Colonic mucosa (tissue), 4 donors: ENCODE measurements at places on chromosomes 13 and 19. TPM values are rescaled to one million over a fixed set of nuclear protein-coding genes. Genes with fewer than 3 reads are reported as not detected.

DNA sequence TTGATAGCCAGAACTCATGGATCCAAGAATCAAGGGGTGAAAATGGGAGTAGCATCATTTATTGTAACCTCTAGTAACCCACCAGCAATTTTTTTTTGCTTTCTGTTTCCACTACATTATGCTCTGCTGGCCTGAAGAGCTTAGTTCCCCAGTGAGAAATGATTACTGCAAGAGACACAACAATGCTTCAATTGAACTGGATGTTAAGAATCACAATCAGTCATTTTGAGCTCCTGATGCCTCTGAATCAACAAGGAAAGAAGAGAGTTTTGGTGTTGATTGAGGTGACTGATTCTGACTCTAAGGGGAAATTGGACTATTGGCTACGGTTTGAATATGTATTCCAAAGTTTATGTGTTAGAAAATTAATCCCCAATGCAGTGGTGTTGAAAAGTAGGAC, 1084.4 kb downstream of the SLITRK1 start:
- DNase-seq: no peak

GRCh38 chr13:61777271-61777670, 361.6 kb upstream of the PCDH20 start:
- DNase-seq: no peak

DNA sequence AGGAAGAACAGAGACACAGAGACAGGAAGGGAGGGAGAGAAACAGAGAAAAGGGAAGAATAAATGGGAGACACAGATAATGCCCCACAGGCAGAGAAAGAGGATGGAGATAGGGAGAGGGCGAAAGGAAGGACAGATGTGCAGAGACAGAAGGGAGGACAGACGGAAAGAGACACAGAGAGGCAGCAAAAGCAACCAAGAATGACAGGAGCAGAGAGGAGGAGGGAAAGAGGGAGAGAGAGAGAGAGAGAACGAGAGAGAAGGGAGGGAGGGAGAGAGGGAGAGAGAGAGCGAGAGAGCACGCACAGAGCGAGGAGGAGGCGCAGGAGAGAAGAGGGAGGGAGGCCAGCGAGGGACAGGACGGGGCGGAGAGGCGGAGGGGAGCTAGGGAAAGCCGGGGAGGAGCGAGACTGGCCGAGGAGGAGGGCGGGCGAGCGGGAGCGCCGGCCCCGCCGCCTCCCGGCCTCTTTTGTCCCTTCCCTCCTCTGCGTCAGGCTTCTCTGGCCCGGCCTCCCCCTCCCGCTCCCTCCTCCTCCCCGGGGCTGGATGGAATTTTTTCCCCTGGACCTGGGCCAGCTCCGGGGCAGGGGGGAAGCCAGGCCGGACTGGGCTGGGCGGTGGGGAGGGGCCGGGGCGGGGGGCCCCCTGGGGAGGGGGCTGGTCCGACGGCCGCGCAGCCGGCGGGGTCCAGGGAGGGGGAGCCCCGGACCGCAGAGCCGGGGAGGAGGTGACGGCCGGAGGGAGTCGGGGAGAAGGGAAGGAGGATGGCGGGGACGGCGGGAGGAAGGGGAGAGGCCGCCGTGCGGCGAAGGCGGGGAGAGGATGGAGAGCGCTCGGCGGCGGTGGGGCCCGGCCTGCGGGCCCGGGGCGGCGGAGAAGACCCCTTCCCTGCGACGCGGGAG, 4.2 kb upstream of the SPACA6 start:
- DNase-seq: peak; percentile 82

DNA sequence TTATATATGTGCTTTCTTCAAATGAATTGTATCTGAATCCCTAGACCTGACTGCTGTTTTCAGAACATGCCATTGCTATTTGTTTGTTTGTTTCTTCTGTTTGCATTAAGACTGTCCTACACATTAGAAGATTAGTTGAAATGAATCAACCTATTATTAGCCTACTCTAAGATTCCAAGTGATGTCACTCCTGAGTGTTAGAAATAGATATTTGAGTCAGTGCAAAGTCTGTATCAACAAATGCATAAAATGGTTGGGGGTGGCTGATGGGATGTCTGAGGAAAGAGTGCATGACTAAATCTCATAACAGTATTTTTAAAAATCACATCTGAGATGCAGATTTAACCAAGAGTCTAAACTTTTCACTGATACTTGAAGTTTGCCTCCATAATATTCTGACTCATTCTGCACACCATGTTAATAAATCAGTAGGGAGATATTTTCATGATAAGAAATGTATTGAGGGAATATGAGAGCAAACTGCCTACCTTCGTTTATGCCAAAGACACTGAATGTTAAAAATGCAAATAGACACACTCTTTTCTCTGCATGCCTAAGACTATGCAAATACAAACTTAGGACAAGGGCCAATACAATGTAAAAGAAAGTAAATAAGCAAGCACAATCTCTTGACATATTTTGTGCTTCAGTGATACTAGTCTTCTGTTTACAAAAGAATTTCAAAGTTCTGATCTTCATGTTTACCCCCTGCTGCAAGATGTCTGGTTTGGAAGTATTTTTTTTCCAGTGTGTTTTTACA, 253.3 kb downstream of the LIG4 start:
- no peak for DNase-seq

DNA sequence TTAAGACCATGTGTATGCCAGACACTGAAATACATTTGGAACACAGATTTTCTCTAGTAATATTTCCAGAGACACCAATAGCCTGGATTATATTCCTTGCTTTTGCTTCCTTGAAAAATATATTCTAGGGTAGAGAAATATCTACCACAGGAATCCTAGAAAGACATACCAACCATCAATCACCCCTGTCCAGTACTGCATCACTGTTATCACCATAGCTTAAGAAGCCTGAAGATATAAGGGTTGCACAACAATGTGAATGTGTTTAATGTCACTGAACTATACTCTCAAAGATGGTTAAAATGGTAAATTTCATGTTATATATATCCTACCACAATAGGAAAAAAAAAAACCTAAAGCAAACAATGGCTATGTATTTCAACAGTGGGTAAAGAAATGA, 163.6 kb downstream of the DIAPH3 start:
- DNase-seq: no peak

DNA sequence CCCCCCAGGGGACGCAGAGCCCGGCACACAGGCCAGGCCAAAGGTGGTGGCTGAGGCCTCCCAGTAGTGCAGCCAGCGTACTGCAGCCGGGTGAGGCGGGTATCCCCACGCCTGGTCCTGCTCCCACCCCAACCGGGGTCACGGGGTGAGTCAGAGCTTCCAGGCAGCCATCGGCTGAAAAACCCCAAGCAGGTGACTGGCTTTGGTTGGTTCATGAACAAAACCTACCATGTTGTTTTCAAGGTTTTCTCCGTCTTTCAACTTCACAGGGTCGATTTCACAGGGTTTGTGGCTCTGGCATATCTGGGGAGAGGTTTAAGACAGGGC, 42.1 kb upstream of the C13orf46 start:
- no peak for DNase-seq

DNA sequence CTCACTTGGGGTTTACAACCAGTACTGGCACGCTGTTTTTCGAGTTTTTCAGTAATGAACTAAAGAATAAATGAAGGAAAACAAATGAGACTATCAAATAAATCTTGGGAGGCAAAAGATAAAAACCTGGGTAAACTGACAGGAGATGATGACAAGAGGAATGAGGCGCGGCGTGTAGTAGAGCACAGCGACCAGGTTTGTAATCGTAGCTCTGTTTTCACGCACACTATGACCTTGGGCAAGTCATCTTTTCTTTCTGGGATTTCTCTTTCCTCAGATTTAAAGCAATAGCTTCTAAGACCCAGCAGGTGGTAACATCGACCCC, 419 bp downstream of the MRPS31 start:
- DNase-seq: no peak

DNA sequence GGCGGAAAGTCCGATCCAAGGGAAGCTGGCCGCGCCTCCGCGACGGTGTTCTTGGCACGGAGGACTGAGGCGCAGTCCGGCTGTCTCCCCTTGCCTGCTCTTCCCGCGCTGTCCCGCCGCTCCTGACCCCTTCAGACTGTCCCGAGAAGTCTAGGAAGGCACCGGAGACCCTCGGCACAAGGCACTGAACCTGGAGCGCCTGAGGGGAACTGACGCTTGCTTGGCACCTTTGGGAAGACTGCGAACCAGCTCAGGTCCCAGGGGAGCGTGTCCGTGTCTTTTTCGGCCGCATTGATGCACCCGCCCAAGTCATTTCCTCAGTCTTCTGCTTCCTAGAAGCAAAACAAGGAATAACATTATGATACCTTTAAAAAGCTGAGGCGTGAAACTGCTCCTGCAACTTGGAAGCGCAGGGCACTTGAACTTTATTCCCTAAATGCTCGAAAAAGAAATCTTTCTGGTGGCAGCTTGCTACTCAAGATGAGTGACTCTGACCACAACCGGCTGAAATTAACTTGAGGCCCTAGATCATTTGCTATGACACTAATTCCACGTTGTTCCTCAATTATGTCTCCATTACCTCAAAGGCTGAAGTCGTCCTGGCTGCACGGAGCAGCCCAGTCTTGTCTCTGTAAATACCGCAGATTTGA, 735 bp upstream of the FLT1 start:
- DNase-seq: no peak

DNA sequence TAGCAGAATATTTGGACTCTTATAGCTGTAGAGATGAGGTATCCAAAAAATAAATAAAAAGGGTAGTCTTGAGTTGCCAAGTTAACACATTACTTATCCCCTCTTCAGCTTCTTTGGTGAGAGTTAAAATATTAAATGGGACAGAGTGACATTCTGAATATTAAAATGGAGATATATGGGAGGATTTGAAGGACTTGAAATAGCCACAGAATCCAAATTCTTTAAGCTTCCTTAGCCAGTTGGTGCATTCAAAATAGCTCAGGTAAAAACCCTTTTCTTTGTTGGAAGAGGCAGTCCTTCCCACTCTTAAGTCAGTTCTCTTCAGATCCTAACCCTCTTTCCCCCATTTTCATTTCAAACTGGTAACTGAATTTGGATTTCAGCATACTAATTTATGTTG, 130.1 kb upstream of the KLF12 start:
- no peak for DNase-seq

DNA sequence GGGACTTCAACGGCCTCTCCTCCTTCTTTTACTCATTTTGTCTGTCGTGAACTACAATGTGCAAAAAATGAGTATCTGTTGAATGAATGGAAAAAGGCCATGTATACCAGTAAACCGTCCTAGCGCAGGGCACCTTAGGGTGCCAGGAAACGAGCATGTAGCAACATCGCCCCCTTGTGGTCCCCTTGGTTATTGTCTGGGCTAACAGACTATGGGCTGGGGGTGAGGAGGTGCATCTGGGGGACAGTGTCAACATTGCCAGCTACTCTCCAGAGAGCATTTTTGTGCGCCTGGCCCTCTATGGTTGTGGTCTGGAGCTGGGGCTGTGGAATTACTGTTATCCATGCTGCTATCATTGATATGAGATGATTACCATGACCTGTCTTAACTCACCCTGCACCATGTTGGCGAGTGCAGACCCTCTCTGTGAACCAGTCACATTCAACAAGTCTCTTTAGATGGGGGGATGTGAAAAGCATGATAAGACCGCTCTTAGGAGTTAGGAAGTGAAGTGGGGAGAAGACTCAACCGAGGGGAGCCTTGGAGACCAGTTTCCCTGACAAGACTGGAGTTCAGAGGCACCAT, 22.8 kb upstream of the SIGLEC11 start:
- DNase-seq: peak; percentile 74

- no peak for DNase-seq
These were observed 736.9 kb downstream of the EFNB2 start for GRCh38 chr13:105798541-105798940.

Gene KLK6
- total RNA-seq: not detected

Gene SYNE4
- 10.1 TPM for total RNA-seq

Gene SIAH3
- total RNA-seq: not detected

Gene DKKL1
- total RNA-seq: not detected
